ENCODE measurements at places on chromosomes 11 and 22.
A peak's percentile ranks its signal among the peaks of the same experiment; 100 is the strongest.

DNA sequence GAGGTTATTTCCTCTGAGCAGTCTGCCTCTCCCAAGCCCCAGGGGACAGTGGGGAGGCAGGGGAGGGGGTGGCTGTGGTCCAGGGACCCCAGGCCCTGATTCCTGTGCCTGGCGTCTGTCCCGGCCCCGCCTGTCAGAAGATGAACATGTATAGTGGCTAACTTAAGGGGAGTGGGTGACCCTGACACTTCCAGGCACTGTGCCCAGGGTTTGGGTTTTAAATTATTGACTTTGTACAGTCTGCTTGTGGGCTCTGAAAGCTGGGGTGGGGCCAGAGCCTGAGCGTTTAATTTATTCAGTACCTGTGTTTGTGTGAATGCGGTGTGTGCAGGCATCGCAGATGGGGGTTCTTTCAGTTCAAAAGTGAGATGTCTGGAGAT lies 3.1 kb downstream of the PIM3 start:
- DNase-seq: no peak

- no peak for DNase-seq
Observed at GRCh38 chr11:17812091-17812864, 77.7 kb downstream of the KCNC1 start.

- DNase-seq: no peak
Observed at GRCh38 chr11:57972013-57972367, 51.7 kb upstream of the OR9Q1 start.

DNA sequence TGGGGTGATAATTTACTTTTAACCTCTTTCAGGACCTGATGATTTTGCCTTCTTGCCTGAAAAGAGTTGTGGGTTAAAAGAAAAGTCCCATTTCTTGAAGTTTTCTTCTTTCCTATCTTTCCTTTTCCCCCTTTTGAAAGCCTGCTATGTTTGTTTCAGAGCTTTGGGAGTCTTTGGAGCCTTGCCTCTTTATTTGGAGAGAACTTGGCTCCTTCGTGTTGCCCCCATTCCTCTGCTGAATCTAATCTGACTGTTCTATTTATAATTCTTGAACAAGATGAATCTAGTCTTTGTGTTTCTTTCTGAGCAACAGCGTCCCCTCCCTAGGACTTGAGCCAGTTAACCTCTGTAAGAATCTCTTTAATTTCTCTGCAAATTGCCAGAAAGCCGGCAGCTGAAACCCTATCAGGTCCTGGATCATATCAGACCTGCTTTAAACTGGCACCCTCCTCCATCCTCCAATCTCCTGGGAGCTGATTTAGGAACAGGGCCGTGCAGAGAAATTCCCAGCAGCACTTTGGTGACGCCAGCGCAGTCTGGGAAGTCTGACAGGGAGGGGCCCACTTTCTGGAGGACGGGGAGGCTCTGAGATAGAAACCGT lies 289.1 kb upstream of the SORL1-AS1 start:
- no peak for DNase-seq

DNA sequence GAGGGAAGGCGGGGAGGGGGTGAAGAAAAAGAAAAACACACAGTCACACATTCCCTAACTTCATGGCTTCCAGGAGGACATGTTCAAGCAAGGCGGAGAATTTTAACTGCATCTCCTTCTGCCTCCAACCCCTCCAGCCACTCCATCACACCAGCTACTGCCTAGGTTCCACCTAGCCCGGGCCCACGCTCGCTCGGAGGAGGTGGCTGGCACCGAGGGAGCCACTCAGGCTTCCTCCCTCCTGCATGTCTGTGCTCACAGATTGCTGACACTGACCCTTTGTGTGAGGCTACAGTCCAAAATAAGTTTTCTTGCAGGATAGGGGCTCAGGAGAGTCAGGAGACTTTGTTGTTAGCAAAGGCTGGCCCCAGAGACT lies 9.4 kb upstream of the OPCML start:
- DNase-seq: no peak

DNA sequence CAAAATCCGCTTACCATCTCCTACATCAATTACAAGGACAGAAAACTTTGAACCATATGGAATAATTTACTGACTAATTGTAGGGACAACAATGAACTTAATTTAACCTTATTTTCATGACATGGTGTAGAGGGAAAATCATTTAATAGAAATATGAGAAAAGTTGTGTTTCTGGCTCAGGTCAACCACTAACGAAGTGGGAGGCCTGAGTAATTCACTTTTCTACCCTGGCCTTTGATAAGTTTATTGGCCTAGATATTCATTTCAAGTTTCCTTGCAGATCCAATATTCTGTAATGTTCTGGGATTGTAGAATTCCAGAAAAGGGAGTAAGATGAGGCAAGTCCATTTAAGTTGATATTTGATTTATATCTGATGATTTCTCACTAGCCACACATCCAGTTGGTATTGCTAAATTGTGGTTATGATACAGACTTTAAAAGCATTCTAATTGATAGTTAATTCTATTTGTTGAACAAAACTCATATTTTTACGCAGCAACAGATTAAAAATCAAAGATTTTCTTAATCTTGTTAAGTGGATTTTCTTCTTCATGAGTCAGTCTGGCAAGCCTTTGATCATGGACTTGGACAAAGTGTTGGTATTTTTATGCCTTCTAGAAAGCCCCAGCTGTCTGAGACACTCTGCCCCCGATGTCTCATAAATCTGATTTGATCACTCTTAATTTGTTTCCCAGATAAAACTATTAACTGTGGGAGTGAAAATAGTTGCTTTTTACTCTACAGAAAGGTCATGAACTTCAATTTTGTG lies 336.5 kb downstream of the TMEM135 start:
- no peak for DNase-seq

GRCh38 chr11:66042227-66042995 lies 6.5 kb downstream of the GAL3ST3 start:
- DNase-seq: no peak

DNA sequence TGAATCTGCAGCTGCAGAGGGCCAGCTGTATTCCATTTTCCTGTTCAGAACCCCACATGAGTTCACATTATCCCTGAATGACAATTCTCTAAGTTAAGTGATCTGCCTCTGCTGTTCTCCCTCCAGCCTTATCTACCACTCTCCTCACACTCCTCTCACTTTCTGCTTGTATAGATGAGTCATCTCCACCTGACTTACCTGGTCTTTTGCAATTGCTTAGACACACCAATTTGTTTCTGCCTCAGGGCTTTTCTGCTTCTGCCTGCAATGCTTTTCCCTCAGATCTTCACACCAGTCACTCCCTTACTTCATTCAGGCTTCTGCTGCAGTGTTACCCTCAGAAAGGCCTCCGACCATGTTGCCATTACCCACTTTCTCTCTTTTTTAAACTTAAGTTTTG lies 118.1 kb downstream of the ATM start:
- DNase-seq: no peak

- no peak for DNase-seq
Observed at GRCh38 chr11:10935015-10935559, 77.2 kb upstream of the ZBED5 start.

- DNase-seq: no peak
Observed at GRCh38 chr11:19740586-19740985, 27.9 kb downstream of the NAV2 start.

DNA sequence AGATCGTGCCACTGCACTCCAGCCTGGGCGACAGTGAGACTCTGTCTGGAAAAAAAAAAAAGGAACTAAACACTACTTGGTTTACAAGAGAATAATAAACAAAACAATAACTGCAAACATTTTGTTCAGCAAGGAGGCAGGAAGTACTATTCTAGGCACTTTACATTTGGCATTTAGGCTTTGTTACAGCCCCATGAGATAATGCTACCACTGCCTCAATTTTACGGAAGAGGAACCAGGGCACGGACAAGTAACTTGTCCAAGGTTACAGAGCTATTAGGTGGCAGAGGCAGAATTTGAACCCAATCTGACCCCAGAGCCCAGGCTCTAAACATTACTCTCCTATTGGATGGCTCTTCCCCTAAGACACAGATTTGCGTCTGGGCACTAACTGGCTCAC lies 108.7 kb upstream of the AKIP1 start:
- no peak for DNase-seq

DNA sequence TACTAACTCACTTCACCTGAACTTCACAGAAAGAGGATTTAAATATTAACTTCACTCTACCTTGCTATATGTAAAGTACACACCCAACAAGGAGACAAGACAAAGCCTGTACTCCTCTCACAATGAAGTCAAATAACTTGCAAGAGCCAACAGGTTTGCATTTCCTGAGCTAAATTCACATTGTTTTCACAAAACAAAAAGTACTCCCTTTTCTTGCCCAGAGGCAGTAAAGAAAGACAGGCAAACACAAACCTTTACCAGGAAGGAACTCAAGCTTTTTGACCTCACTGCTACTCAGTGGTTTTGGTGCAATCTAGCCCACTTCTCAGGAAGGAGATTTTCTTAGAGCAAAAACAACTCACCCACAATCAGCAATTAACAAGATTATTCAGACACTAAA lies 15.7 kb downstream of the USP28 start:
- DNase-seq: no peak

DNA sequence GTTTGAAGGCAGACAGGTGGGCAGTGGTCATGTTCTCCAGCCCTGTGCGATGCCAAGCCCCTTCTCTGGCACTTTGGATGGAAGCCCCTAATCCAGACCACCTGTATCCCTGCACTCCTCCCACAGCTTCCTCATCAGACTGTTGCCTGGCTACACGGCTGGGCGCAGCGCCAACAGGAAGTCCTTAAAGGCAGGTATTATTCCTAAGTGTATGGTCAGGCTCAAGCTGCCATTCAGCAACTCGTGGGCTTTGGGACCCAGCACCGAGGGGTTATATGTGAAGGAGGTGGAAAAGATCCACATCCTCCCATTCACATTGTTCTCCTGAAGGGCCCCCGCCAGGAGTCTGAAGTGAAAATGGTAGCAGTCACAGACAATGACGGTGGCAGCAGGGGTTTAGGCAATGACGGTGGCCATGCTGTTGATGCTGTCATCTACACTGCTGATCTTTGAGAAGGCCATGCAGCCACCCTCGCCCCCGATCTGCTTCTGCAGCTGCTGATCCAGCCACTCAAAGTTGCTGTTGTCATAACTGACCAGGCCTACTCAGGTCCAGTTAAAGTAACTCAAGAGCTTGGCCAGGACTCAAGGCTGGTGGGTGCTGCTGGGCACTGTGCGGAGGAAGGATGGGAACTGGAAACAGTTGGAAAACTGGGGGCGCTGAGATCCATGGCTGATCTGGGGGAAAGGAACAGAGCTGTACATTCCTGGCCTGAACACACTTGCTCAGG lies 27.7 kb downstream of the OR6Q1 start:
- no peak for DNase-seq

DNA sequence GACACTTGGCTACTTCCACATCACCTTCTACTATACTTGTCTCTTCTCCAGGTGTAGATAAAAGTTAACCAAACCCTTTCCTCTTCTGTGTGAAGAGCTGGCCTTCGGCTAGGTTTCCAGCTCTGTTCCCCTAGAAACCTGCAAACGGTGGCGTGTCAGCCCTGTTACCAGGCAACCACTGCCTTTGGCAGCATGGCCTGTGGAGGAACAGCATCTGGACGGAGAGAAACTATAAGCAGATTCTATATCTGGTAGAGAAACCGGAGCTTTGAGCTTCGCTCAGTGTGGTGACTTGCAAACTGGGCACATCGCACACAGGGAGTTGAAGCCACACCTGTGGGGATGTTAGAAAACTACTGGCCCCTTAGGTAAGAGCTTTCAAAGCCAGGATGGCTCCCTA lies 35.9 kb downstream of the ARAP1 start:
- peak; percentile 77 for DNase-seq

DNA sequence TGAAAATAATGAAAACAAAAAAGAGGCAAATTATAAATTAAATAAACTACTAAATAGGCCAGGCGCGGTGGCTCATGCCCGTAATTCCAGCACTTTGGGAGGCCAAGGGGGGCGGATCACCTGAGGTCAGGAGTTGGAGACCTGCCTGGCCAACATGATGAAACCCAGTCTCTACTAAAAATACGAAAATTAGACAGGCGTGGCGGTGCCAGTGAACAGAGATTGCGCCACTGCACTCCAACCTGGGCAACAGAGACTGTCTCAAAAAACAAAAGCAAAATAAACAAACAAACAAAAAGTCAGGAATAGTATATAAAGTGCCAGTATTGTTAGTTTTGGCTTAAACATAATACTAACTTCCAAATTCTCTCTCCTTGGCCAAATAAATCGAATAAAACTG lies 37.6 kb upstream of the CECR2 start:
- DNase-seq: no peak

- DNase-seq: no peak
Observed at GRCh38 chr11:93492464-93493251, 50.5 kb downstream of the SMCO4 start.

GRCh38 chr11:121104312-121104762 lies 3.3 kb downstream of the TECTA start:
- no peak for DNase-seq

DNA sequence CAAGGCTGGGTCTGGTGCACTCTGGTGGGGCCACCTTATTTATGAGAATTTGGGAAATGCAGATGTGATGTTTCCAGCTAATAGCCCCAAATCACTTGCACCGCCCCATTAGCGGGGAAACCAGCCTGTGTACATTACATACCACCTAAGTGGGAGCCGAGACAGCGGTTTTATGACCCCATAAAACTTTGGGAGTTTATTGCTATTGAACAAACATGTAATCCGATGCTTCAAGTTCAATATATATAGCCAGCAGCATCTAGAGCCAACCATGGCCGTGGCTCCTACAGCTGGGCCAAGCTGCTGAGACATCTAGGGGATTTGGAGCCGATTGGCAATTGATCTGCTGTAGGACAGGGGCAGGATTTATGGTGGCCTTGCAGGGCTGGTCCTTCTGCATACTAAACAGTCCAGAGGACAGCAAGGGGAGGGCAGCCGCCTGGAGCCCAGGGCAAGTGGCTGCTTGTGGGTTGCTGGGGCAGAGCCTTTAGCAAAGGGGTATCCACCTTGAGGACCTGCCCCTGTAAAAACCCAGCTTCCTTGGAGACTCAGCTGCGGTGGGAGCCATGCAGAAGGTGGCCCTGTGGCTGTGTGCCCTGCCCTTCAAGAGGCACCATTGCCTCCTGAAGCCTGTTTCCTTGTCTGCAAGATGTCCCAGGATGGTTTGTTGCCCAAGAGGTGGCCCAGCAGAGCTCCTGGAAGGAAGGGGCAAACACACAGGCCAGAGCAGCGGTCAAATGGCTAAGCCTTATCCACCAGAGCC lies 47.9 kb upstream of the CCDC188 start:
- DNase-seq: no peak

GRCh38 chr11:79437981-79438630 lies 2.7 kb downstream of the TENM4 start:
- peak; percentile 60 for DNase-seq

GRCh38 chr22:42604403-42604802 lies 10.3 kb downstream of the POLDIP3 start:
- DNase-seq: no peak

- no peak for DNase-seq
Observed at GRCh38 chr11:118169300-118170140, 6.9 kb downstream of the SCN2B start.

DNA sequence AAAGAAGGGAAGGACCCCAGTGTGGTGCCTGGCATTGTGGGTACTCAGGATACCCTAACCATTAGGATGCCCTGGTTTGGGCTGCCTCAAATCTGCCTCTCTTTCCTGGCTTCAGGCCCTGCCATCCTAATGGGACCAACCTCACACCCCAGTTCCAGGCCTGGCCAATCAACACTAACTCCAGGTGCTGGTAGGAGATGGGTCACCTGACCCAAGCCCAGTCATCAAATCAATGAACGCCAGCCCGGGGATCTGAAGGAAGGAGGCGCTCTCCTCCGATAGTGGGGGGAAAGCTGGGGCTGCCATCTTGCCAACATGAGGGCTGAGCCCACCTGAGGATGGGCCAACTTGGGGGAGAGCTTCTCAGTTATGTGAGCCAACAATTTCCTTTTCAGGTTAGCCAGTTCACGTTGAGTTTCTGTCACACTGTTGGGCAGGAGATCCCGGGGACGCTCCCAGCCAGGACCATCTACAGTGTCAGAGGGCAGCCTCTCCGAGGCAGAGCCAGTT lies 12.7 kb downstream of the MFNG start:
- no peak for DNase-seq
